ENCODE measurements at places on chromosomes 12 and 14.

GRCh38 chr14:100864960-100865681 is 38.4 kb downstream of the RTL1 start:
- no peak for DNase-seq

- peak; percentile 97 for DNase-seq
Observed at GRCh38 chr14:37623426-37623951, 28.1 kb downstream of the TTC6 start.

GRCh38 chr12:90099288-90099687 is 390.6 kb upstream of the ATP2B1 start:
- no peak for DNase-seq

DNA sequence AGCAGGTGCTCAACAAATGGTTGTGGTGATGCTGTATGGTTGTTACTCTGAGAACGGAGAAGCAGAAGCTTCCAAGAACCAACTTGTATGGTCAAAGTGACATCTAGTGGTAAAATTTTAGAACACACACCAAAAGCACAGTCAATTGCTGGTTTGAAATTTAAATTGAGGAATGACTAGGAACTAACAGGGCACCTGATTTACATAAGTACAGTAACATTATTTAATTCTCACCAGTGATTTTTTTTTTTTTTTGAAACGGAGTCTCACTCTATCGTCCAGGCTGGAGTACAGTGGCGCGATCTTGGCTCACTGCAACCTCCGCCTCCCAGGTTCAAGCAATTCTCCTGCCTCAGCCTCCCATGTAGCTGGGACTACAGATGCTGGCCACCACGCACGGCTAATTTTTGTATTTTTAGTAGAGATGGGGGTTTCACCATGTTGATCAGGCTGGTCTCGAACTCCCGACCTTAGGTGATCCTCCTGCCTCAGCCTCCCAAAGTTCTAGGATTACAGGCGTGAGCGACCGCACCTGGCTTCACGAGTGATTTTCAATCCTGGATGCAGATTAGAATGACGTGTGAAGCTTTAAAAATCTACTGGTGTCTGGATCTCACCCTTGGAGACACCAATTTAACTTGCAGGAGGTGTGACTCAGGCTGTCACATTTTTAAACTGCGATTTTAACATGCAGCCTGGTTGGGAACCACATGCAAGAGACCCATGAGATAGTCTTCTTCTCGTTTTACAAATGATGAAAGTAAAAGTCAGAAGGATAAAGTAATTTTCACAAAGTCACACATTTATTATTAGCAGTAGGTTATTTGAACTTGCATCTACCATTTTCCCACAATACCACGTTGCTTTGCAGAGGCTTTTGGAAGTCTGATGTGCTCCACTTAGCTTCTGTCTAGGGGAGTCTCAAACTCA is 14.1 kb upstream of the NUMB start:
- DNase-seq: peak; percentile 53

DNA sequence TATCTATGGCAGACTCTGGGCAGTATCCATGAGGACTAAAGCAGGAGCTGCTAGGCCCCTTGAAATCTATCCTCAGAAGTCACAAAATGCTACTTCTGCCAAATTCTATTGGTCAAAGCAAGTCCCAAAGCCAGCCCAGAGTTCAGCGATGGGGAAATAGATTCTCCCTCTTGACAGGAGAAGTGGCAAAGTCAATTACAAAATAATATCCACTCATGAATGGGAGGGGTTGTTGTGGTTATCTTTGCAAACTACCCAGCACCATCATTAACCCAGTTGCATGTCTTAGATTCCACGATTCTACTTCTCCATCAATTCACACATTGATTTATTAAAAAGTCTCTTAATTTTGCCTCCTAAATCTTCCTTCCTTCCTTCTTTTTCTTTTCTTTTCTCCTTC is 30.7 kb upstream of the STXBP6 start:
- DNase-seq: no peak
